RPMI8226 (cell line): ENCODE measurements at places on chromosomes 7 and 10.

- no peak for DNase-seq
Measured at GRCh38 chr7:140639366-140640053, 1.1 kb downstream of the DENND2A start.

DNA sequence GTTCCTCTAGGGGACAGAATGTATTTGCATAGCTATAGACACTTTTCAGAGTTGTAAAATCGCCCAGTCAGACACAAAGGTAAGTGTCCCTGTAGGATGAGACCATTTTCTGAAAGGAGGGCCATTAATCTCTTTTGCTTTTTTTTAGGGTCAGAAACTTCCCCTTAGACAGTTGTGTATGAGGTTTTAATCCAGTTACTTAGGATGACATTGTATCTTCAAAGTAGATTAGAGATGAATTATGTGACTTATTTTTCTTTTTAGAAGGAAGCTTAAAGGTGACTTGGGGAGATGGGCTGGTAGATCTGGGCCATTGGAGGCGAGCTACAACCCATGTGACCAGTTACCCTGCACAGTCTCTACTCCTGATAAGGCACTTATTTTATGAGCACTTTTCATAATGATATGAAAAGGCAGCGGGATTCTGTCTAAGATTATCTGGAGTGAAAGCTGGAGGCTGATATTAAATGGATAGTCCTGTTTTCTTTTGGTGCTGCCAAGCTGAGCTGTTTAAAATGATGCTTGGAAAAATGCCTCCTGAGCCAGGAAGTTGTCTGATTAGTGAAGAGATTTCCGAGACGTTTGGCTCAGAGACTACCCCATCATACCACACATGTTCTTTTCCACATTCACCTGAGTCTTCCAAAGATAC is 264.3 kb downstream of the AUTS2 start:
- no peak for DNase-seq

DNA sequence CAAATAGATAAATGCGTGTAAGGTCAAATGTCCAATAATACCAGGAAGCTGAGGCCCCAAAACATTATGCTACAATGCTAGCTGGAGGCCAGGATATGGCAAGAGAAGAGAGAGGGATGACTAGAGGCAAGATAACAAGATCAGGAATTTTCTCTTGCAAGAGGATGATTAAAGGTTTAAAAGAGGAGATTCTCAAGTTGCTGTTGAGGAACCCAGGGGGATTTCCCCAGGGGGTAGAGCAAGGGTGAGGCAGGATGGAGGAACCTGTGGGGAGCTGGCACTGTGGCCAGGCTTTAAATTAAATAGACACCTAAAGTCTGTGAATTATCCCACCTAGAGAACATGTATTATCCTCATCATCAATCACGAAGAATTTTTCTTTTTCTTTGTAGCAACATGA is 3.4 kb upstream of the TAS2R60 start:
- DNase-seq = no peak

DNA sequence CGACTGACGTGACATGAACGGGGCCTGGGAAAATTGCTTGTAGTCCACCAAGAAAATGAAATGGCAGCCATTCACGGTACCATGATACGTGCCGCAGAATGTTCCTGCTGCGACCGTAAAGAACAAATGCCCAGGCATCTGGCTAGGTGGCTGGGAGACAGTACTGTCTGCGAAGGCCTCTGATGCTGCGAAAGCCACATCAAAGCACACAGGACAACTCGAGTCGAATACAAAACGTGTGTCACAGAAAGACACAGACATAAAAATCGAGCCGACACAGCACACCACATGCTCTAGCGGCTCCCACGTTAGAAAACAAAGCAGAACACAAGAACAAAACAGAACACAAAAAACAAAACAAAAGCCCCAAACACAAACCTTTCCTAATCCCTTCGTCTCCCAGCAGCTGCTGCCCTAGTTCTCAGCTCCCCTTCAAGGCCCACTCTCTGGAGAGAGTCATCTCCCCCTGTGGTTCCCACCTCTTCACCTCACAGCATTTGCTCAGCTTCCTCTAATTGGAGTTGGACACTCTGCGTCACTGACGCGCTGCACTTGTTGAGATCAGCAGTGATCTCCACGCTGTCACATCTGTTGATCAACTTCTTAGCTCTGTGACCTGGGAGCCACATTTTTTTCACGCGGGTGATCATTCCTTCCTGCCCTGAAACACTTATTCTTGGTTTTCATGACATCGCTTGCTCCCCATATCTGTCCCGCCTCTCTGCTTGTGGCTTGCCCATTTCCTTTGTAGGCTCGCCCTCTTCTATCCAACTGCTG is 112.2 kb downstream of the CLEC2L start:
- DNase-seq = no peak

GRCh38 chr7:155213955-155214740 is 83.5 kb upstream of the INSIG1 start:
- no peak for DNase-seq

GRCh38 chr10:69411476-69411875 is 5.2 kb downstream of the TACR2 start:
- no peak for DNase-seq

GRCh38 chr10:77867124-77867719 is 59.3 kb downstream of the DLG5 start:
- no peak for DNase-seq

DNA sequence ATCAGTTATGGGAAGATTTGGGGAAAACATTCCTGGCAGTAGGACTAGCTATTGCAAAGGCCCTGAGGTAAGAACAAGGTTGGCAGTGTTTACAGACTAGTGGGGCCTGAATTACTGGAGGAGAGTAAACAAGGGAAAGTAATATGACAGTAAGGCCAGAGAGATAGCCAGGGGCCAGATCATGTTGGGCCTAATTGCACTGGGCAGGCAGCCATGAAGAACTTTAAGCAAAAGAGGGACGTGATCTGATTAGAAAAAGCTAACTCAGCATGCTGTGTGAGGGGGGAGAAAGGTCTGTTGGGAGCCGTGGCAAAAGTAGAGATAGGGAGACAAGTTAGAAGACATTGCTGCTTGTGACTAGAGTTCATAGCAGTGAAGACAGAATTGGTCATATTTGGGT is 9.2 kb downstream of the NUP42 start:
- DNase-seq = no peak

- DNase-seq = no peak
Measured at GRCh38 chr7:105244594-105244993, 144.1 kb downstream of the SRPK2 start.

GRCh38 chr10:10256860-10257259 is 760.8 kb upstream of the CELF2 start:
- DNase-seq = no peak

DNA sequence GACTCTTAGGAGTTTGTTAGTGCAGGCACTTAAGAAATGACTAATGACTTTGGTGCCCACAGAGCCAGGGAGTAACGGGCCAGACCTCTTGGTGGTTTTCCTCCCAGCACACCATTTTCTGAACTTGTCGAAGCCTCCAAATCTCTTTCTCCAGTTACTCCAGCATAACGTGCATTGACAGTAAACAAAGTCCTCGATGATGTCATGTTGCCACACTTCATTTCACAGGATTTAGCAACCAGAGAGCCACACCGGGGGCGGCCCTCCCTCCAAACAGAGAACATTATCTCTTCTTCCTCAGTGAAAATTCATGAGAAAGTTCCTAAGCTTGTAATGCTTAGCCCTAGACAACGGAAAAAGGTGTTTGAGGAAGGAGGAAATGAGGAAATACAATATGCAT is 4.0 kb upstream of the SVOPL start:
- no peak for DNase-seq
